ENCODE measurements at places on chromosomes 16 and 17. TPM values are rescaled to one million over a fixed set of nuclear protein-coding genes. Genes with fewer than 3 reads are reported as not detected.

GOT2 gene
- total RNA-seq: 107 TPM

SALL1 gene
- 0.95 TPM for total RNA-seq

TEX19 gene
- not detected for total RNA-seq

TBC1D26 gene
- total RNA-seq: not detected

ATP1B2 gene
- total RNA-seq: 0.09 TPM

TEKT1 gene
- total RNA-seq: not detected

TP53TG3F gene
- total RNA-seq: not detected
